Sigmoid colon (tissue), 7 donors: ENCODE measurements at places on chromosomes 1 and 21. TPM values are rescaled to one million over a fixed set of nuclear protein-coding genes. Genes with fewer than 3 reads are reported as not detected.
A peak's percentile ranks its signal among the peaks of the same experiment; 100 is the strongest.

The ITLN2 gene
- 0.12 TPM for polyA plus RNA-seq

The LHX8 gene
- polyA plus RNA-seq = not detected

The KRTAP12-2 gene
- polyA plus RNA-seq = not detected

The SERINC2 gene
- polyA plus RNA-seq = 134 TPM

The PTPN22 gene
- polyA plus RNA-seq = 1.8 TPM

The CD5L gene
- polyA plus RNA-seq = 0.07 TPM

The KRTAP11-1 gene
- not detected for polyA plus RNA-seq

DNA sequence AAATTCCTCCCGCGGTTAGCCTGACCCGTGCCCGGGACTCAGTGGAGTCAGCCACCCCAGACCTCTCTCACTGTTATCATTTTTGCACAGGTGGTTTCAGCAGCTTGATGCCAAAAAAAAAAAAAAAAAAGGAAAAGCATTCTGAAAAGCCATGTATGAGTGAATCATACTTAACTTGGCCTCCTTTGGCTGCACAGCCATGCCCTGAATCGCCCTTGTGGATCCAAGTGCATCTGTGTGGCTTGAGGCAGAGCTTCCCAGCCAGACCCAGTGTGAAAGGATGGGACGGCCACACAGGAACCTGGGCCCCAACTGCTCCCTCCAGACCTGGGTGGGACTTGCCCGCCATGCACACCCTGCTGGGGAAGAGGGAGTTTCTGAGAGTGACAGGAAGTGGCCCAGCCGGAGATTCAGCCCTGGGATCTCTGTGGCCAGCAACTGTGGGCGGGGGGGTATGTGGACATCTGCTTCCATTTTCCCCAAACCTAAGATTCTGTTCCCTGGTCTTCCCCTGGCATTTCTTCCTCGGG, 8.6 kb downstream of the YBEY start:
- peaks cover 23% of the 10 kb centered on the region for H3K4me1 ChIP-seq
- H3K4me3 ChIP-seq = no peak overlapping the region
- H3K36me3 ChIP-seq = peaks cover 10% of the 10 kb centered on the region
- H3K27me3 ChIP-seq = peaks cover 40% of the 10 kb centered on the region

- peaks cover 66% of the 10 kb centered on the region for H3K27me3 ChIP-seq
- H3K36me3 ChIP-seq = no peaks in the 10 kb centered on the region
Observed at GRCh38 chr1:918843-919242, 4.9 kb upstream of the SAMD11 start.

- no peaks in the 10 kb centered on the region for H3K36me3 ChIP-seq
- no peaks in the 10 kb centered on the region for H3K4me1 ChIP-seq
- H3K27ac ChIP-seq = no peak overlapping the region
- H3K27me3 ChIP-seq = no peaks in the 10 kb centered on the region
Observed at GRCh38 chr1:36963006-36963405, 71.3 kb downstream of the GRIK3 start.

GRCh38 chr1:27491748-27492700, 2.1 kb upstream of the WASF2 start:
- H3K4me3 ChIP-seq = no peak overlapping the region
- DNase-seq = peak; percentile 80
- no peaks in the 10 kb centered on the region for H3K36me3 ChIP-seq
- H3K4me1 ChIP-seq = peaks cover 46% of the 10 kb centered on the region
- peak overlapping the region; percentile 94 for H3K27ac ChIP-seq

GRCh38 chr1:56901716-56902115, 47.1 kb downstream of the C8A start:
- H3K27ac ChIP-seq = no peak overlapping the region
- H3K36me3 ChIP-seq = no peaks in the 10 kb centered on the region
- no peak for DNase-seq
- H3K4me3 ChIP-seq = no peak overlapping the region
- H3K27me3 ChIP-seq = no peaks in the 10 kb centered on the region
- H3K4me1 ChIP-seq = no peaks in the 10 kb centered on the region

- no peaks in the 10 kb centered on the region for H3K4me1 ChIP-seq
- H3K4me3 ChIP-seq = no peak overlapping the region
- peaks cover 29% of the 10 kb centered on the region for H3K27me3 ChIP-seq
- DNase-seq = no peak
- H3K27ac ChIP-seq = no peak overlapping the region
- H3K36me3 ChIP-seq = no peaks in the 10 kb centered on the region
Observed at GRCh38 chr1:18736958-18737357, 106.3 kb downstream of the PAX7 start.

GRCh38 chr21:36431252-36431651, 46.1 kb downstream of the CHAF1B start:
- no peak for DNase-seq
- no peaks in the 10 kb centered on the region for H3K27me3 ChIP-seq
- no peak overlapping the region for H3K27ac ChIP-seq
- no peaks in the 10 kb centered on the region for H3K4me1 ChIP-seq
- no peaks in the 10 kb centered on the region for H3K36me3 ChIP-seq

GRCh38 chr21:42156690-42157605, 62.0 kb upstream of the ABCG1 start:
- DNase-seq = no peak
- no peaks in the 10 kb centered on the region for H3K27me3 ChIP-seq
- H3K4me1 ChIP-seq = peaks cover 5% of the 10 kb centered on the region
- H3K36me3 ChIP-seq = no peaks in the 10 kb centered on the region

DNA sequence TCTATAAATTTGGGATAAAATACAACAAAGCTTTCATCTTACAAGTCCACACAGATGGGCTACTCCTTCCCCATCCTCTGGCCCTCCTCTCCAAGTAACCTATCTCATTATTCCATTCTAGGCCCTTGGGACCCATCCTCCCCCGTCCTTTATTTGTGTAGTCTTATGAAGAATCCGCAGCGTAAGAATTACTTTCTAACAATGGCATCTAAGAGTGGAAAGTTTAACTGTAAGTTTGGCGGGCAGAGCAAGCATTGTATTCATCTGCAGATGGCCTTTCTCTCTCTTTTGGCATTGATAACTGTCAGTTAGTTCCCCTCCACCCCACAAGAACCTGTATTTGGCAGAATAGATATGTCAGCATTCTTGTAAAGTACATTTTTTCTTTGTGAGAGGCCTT, 91.9 kb upstream of the TSPAN2 start:
- no peaks in the 10 kb centered on the region for H3K36me3 ChIP-seq
- no peak for DNase-seq
- H3K27ac ChIP-seq = no peak overlapping the region
- no peak overlapping the region for H3K4me3 ChIP-seq

DNA sequence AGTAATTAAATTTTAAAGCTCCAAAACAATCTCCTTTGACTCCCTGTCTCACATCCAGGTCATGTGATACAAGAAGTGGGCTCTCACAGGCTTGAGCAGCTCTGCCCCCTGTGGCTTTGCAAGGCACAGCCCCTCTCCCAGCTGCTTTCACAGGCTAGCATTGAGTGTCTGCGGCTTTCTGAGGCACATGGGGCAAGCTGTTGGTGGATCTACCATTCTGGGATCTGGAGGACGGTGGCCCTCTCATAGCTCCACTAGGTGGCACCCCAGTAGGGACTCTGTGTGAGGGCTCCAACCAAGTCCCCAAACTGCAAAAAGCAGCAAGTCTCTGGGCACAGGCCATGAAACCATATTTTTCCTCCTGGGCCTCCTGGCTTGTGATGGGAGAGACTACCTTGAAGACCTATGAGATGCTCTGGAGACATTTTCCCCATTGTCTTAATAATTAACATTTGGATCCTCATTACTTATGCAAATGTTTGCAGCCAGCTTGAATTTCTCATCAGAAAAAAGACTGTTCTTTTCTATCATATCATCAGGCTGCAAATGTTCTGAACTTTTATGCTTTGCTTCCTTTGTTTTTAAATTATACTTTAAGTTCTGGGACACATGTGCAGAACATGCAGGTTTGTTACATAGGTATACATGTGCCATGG, 554.1 kb upstream of the OLFM3 start:
- DNase-seq = no peak
- no peaks in the 10 kb centered on the region for H3K36me3 ChIP-seq
- no peak overlapping the region for H3K27ac ChIP-seq
- H3K4me1 ChIP-seq = no peaks in the 10 kb centered on the region
- no peak overlapping the region for H3K4me3 ChIP-seq

DNA sequence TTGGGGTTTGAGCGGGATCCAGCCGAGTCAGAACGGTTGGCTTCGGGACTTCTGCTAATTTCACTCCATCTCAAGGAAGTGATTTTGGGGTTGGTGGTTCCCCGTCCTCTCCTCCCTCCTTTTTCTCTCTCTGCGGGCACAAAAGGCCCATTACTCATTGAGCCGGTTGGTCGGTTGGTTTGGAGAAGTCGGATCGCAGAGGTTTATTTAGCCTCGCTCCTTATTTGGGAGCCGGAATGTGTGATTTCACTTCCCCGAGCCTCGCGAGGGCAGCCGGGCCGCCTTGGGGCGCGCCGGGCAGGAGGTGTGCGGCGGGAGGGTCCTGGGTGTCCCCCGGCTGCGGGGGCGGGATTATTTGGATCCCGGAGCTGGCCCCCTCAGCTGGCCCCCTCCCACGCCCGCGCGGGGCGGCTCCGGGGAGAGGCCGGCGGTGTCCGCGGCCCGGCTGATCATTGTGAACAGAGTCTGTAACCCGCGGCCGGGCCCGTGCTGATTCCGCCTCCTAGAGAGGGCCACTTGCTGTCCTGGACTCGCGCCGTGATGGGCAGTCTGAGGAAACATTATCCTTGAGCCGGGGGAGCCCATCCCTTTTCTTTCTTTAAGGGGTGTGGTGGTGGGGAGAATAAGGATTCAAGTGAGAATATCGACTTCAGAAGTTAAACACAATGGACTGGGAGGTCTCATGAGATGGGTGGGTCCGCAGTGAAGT, 1.2 kb downstream of the MAPKAPK2 start:
- no peaks in the 10 kb centered on the region for H3K36me3 ChIP-seq
- H3K4me3 ChIP-seq = peak overlapping the region; percentile 82
- peak overlapping the region; percentile 99 for H3K27ac ChIP-seq
- H3K4me1 ChIP-seq = peaks cover 54% of the 10 kb centered on the region

DNA sequence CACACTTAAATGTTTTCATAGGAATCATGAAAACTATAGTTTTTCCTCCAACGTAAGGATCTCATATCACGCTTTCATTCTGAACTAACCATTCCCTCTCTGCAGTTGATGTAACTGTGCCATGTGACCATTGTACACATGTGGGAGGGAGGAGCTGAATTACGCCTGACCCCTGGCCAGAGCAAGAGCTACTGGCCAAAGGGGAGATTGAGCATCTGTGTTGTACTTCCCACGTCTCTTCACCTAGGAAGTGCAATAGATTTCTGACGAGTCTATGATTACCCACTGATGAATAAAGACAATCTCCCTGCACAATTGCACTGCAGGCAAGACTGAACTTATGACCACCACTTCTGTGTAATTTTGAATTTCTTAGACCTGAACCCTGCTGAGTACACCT, 24.0 kb downstream of the PTPRC start:
- H3K27me3 ChIP-seq = no peaks in the 10 kb centered on the region
- H3K4me1 ChIP-seq = peaks cover 3% of the 10 kb centered on the region
- no peaks in the 10 kb centered on the region for H3K36me3 ChIP-seq
- no peak overlapping the region for H3K27ac ChIP-seq
- no peak for DNase-seq

DNA sequence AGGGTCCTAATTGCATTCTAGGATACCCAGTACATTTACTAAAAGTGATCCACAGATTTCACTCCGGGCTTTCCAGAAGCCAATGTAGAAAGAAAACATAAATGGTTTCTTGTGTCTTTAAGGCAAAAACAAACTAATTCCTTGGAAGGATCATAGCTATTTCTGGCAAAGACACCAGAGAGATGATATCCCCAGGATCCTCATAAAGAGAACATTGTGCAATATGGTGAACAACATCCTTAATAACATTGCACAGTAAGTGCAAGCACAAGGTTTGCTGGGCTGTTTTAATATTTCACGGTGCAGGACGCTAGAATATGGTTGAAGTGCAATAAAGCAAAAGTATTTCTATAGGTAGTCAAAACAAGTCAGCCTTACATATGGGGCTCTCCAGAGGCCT, 83.0 kb downstream of the NTPCR start:
- no peaks in the 10 kb centered on the region for H3K36me3 ChIP-seq
- H3K27ac ChIP-seq = no peak overlapping the region
- no peak overlapping the region for H3K4me3 ChIP-seq
- H3K27me3 ChIP-seq = no peaks in the 10 kb centered on the region
- no peaks in the 10 kb centered on the region for H3K4me1 ChIP-seq

GRCh38 chr1:1330366-1331067, 563 bp upstream of the TAS1R3 start:
- no peak overlapping the region for H3K4me3 ChIP-seq
- no peaks in the 10 kb centered on the region for H3K27me3 ChIP-seq
- H3K36me3 ChIP-seq = peaks cover 11% of the 10 kb centered on the region
- H3K27ac ChIP-seq = no peak overlapping the region

DNA sequence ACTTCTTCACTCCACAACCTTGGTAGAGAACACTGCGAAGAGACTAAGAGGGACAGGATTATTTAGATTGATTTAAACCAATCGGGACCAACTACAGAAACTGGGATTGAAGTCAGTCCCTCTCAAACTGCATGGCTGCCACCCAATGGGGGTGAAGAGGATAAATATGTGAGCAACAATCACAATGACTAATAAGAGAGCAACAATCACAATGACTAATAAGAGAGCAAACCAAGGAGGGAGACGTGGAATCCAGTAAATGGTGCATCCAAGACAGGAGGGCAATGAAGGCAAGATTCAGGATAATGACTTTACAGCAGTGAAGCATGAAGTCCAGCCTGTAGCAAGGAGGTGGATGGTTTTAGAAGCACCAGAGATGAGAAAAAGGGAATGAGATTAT, 322.8 kb downstream of the TTLL7 start:
- no peak overlapping the region for H3K27ac ChIP-seq
- no peak overlapping the region for H3K4me3 ChIP-seq
- H3K4me1 ChIP-seq = no peaks in the 10 kb centered on the region
- DNase-seq = no peak

- H3K4me3 ChIP-seq = no peak overlapping the region
- DNase-seq = no peak
- no peaks in the 10 kb centered on the region for H3K27me3 ChIP-seq
- no peak overlapping the region for H3K27ac ChIP-seq
- H3K4me1 ChIP-seq = peaks cover 19% of the 10 kb centered on the region
- H3K36me3 ChIP-seq = no peaks in the 10 kb centered on the region
Observed at GRCh38 chr1:8639148-8639547, 178.3 kb downstream of the RERE start.
